ENCODE measurements at places on chromosomes 7 and 10. TPM values are rescaled to one million over a fixed set of nuclear protein-coding genes. Genes with fewer than 3 reads are reported as not detected.

The FRAT1 gene
- 1.7 TPM for total RNA-seq

The PILRA gene
- total RNA-seq, result not detected

The GIMAP1 gene
- not detected for total RNA-seq

DNA sequence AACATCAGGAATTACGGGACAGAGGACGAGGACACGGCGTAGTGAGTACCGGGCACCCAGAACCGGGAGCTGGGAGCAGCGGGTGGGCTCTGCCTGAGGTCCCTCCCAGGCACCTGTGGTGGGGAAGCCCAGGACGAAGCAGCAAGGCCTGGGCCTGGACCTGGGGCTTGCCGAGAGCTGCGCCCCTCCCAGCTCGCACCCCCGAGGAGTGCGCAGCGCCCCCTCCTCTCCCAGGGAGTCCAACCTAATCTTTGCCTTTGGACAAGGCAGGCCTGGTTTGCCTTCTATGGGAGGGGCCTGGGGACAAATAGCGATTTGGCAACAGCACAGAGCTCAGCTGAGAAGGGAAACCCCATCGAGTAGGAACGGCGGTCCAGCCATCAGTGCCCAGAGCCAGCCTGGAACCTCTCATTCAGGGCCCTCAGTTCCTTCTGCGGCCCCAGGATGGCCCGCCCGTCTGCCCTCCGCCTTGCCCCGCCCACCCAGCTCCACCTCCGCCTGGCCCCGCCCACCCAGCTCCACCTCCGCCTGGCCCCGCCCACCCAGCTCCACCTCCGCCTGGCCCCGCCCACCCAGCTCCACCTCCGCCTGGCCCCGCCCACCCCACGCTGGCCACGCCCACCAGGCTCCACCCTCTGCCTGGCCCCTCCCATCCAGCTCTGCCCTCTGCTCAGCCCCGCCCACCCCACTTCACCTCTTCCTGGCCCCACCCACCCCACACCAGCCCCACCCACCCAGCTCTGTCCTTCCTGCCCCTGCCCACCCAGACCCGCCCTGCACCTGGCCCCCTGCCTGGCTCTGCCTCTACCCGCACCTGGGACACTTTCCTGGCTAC is 32.5 kb upstream of the KNDC1 start:
- DNase-seq, result no peak

DNA sequence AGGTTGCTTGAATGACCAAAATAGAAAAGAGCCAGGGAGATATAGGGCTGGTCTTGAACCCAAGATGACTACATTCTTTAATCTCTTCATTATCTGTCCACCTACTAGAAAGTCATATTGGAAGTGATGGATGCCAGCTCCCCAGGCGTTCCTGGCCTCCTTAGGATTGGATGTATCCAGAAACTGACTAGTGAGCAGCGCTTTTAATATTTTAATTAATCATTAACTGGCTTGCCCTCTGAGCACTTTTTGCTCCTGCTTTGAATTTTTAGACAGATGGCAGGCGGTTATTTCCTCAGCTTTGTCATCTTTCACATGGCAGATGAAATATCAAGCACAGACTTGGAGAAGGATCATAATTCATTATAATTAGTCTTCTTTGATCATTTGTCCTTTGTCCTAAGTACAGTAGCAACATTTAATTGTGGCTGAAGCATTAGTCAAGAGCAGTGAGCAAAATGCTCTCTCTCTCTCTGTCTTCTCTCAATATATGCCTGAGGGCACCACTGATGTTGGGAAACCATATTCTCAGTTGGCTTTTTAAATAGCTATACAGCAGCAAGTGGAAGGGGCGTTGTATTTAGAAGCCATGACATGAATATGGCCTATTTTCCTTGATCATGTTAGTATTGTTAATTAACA is 588.0 kb downstream of the NRG3 start:
- DNase-seq, result no peak

GRCh38 chr7:34875481-34875880 is 161.8 kb downstream of the DPY19L1 start:
- no peak for DNase-seq

Measured in LHCN-M2 (cell line).